ENCODE measurements at places on chromosomes 12 and 14.

- no peak overlapping the region for H3K4me3 ChIP-seq
- no peaks in the 10 kb centered on the region for H3K4me1 ChIP-seq
- no peaks in the 10 kb centered on the region for H3K27me3 ChIP-seq
- peak; percentile 58 for DNase-seq
Measured at GRCh38 chr12:7376196-7376595, 67.8 kb downstream of the CD163L1 start.

GRCh38 chr12:98783420-98783819 lies 138.3 kb downstream of the APAF1 start:
- no peaks in the 10 kb centered on the region for H3K27me3 ChIP-seq
- H3K36me3 ChIP-seq, result no peaks in the 10 kb centered on the region
- no peak overlapping the region for H3K4me3 ChIP-seq
- DNase-seq, result no peak

DNA sequence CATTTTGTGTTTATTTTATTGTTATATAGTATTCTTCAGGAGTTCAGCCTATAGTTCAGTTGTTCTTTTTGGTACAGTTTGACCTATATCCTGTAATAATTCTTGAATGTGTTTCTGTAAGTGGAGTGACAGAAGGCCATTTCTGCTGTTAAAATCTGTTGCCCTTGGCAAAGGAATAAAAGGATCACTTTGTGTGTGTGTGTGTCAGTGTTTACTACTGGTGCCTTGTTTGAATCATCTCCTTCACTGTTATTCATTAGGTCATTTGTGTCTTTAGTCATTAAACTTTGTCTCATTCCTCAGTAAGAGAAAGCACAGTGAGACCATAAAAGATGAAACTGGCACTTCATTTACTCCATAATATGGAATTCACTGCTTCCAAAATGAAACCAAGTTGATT lies 130.7 kb downstream of the TMTC2 start:
- H3K4me3 ChIP-seq, result no peak overlapping the region
- H3K36me3 ChIP-seq, result no peaks in the 10 kb centered on the region
- no peak overlapping the region for H3K27ac ChIP-seq
- no peak for DNase-seq

DNA sequence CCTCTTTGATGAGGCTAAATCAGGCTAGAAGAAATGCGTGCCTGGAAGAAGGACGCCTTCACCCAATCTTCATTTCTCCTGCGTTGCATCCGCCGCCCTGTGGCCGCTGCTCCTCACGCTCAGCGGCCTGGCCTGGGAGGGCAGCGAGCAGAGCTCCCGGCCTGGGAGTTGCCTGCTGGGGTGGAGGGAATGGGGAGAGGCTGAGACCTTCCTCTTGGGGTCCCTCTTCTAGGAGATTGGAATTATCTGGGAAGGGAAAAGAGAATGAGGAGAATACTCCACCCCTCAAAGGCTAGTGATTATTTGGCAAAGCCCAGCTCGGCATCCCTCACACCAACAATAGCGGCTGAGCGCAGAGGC lies 2.4 kb upstream of the HOXC12 start:
- H3K36me3 ChIP-seq, result no peaks in the 10 kb centered on the region
- no peak for DNase-seq
- H3K4me3 ChIP-seq, result peak overlapping the region; percentile 20
- H3K27ac ChIP-seq, result no peak overlapping the region
- H3K27me3 ChIP-seq, result peaks cover 99% of the 10 kb centered on the region
- H3K4me1 ChIP-seq, result peaks cover 24% of the 10 kb centered on the region

GRCh38 chr14:35949920-35950513 lies 123.9 kb downstream of the BRMS1L start:
- H3K27me3 ChIP-seq, result no peaks in the 10 kb centered on the region
- no peaks in the 10 kb centered on the region for H3K4me1 ChIP-seq
- DNase-seq, result peak; percentile 43
- no peaks in the 10 kb centered on the region for H3K36me3 ChIP-seq
- H3K4me3 ChIP-seq, result no peak overlapping the region
- H3K27ac ChIP-seq, result no peak overlapping the region

DNA sequence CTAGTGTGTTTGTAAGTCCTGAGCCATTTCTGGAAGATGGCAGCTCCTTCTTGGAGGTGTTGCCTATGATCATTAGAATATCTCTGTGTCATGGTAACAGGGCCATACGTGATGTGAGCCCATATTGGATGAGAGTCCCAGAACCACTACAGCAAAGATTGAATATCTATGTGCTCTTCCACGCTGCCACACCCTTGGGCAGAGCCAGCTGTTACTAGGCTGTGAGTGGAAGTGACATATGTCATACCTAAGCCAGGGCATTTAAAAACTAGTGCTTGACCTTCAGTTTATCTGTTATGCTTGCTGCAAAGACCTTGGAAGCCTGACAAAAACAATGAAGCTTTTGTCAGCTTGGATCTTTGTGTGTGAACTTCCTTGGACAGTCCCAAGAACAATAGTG lies 495.1 kb upstream of the CCDC196 start:
- H3K27me3 ChIP-seq, result no peaks in the 10 kb centered on the region
- no peak for DNase-seq
- no peaks in the 10 kb centered on the region for H3K4me1 ChIP-seq
- no peaks in the 10 kb centered on the region for H3K36me3 ChIP-seq
- no peak overlapping the region for H3K4me3 ChIP-seq
- H3K27ac ChIP-seq, result no peak overlapping the region

GRCh38 chr12:6363010-6363329 lies 12.4 kb downstream of the SCNN1A start:
- no peak for DNase-seq
- H3K36me3 ChIP-seq, result no peaks in the 10 kb centered on the region
- H3K27me3 ChIP-seq, result no peaks in the 10 kb centered on the region
- H3K4me1 ChIP-seq, result peaks cover 20% of the 10 kb centered on the region
- peak overlapping the region; percentile 92 for H3K4me3 ChIP-seq

DNA sequence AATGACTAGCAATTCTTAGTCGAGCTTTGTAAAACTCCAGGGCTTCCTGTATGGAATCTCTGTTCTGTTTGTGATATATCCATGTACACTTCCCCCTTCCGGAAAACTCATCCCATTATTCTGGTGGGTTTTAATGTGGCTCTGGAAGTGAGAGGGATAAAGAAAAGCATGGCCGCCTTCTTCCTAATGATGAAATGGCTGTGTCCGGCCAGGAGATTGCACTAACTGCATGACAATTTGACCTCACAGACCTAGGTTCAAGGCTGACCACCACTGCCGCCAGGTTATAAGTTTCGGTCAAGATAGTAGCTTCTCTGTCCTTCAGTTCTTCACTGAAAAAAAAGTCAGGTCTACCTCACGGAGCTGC lies 41.0 kb upstream of the NPAS3 start:
- no peaks in the 10 kb centered on the region for H3K36me3 ChIP-seq
- H3K4me1 ChIP-seq, result no peaks in the 10 kb centered on the region
- H3K27ac ChIP-seq, result no peak overlapping the region
- no peaks in the 10 kb centered on the region for H3K27me3 ChIP-seq
- H3K4me3 ChIP-seq, result no peak overlapping the region

- DNase-seq, result peak; percentile 35
- H3K4me1 ChIP-seq, result no peaks in the 10 kb centered on the region
- no peaks in the 10 kb centered on the region for H3K27me3 ChIP-seq
- H3K36me3 ChIP-seq, result no peaks in the 10 kb centered on the region
- no peak overlapping the region for H3K27ac ChIP-seq
- H3K4me3 ChIP-seq, result no peak overlapping the region
Measured at GRCh38 chr12:115199831-115200230, 515.9 kb upstream of the TBX3 start.

DNA sequence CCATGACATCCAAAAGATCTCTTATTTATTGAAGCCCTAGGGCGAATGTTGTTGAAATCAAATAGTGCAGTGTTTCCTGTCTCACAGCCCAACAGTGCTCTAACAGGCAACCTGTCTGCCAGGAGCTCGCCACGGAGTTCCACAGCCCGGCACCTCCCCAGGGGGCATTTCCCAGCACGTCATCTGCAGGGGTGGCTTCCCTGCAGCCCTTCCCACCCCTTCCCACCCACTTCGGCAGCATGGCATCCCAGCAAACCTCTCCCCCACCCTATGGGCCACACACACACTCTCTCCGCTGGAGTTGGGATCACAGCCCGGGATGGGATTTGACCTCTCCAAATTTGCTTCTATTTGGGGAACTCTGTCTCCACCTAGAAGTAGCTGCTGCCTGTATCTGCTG lies 62.7 kb upstream of the C14orf180 start:
- DNase-seq, result no peak
- no peaks in the 10 kb centered on the region for H3K4me1 ChIP-seq
- no peak overlapping the region for H3K27ac ChIP-seq
- H3K27me3 ChIP-seq, result no peaks in the 10 kb centered on the region
- no peak overlapping the region for H3K4me3 ChIP-seq
- H3K36me3 ChIP-seq, result no peaks in the 10 kb centered on the region

DNA sequence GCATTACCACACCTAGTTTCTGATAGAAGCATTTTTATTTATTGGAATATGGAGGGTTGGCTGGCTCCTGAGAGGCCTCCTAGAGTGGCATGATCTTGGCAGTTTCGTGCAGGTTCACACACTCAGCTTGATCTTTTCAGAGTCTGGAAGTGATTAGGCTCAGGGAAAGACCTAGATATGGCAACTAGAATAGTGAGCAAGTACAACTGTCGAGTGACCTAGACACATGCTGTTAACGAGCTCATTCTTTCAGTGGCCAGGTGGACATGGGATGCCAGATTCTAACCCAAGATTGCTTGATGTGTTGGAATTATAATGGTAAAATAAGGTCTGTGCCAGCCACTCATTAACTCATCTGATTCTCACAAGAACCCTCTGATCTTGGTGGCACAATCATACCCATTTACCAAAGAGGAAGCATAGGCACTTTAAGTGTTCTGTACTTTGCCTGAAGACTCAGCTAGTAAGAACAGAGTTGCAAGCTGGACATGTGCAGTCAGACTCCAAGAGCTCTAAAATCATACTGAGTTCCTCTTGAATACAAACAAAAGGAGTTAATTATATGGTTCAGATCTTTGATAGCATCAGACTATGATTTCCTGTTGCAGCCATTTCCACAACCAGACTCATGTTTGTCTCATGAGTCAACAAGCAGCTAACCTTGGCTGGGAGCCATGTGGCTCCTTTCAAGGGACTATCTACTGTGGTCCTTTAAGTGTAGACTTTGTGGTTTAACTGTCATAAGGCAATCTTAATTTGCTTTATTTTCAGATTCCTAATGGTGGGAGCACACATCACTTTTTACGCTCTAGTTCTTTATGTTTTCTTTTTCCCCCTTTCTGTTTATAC lies 144.2 kb downstream of the PLEKHA5 start:
- peak overlapping the region; percentile 75 for H3K27ac ChIP-seq
- H3K36me3 ChIP-seq, result peaks cover 33% of the 10 kb centered on the region
- H3K27me3 ChIP-seq, result no peaks in the 10 kb centered on the region
- no peak overlapping the region for H3K4me3 ChIP-seq
- DNase-seq, result peak; percentile 97

GRCh38 chr12:109271418-109271817 lies 37.7 kb downstream of the FOXN4 start:
- no peaks in the 10 kb centered on the region for H3K36me3 ChIP-seq
- no peak overlapping the region for H3K27ac ChIP-seq
- no peak overlapping the region for H3K4me3 ChIP-seq
- peaks cover 13% of the 10 kb centered on the region for H3K27me3 ChIP-seq

- H3K4me1 ChIP-seq, result peaks cover 4% of the 10 kb centered on the region
- H3K36me3 ChIP-seq, result peaks cover 42% of the 10 kb centered on the region
- no peak overlapping the region for H3K27ac ChIP-seq
Measured at GRCh38 chr12:132159555-132160003, 15.3 kb downstream of the NOC4L start.

DNA sequence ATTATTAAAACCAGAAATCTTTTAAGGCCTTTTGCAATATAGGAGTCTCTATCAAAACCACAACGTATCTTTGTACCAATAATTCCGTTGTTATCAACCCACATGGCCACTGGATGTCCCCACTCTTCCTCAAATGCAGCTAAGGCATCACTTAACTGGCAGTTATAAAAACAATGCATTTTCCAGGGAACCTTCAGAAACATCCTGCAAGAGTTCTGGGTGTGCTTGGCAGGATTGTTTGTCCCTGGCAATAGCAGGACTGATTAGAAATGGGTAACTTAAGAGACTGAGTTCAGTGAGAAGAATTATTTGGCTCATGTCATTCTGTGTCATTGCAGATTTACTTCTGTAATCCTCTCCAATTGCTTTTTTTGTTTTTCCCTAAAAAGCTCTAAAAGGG lies 112.0 kb downstream of the SLC15A5 start:
- H3K4me1 ChIP-seq, result no peaks in the 10 kb centered on the region
- no peak overlapping the region for H3K27ac ChIP-seq
- no peaks in the 10 kb centered on the region for H3K36me3 ChIP-seq
- peak; percentile 40 for DNase-seq
- no peaks in the 10 kb centered on the region for H3K27me3 ChIP-seq

DNA sequence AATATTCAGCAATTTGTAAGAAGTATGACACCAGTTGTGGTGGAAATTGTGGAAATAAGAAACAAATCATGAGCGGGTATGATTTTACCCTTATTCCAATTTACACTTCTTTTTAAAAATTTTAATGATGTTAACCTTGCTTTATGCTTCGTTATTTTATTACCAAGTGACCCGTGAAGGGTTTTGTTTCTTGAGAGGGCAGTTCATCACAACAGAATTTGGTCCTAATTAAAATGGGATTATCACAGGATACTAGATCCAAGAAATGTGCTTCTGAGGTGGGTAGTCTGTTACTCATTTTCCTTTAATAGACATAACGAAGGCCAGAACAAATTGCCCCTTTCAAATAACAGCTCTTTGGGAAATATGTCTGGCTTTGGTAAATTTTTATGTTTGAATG lies 25.5 kb upstream of the RASSF8 start:
- H3K36me3 ChIP-seq, result no peaks in the 10 kb centered on the region
- H3K27ac ChIP-seq, result no peak overlapping the region
- DNase-seq, result no peak

- DNase-seq, result peak; percentile 85
- peak overlapping the region; percentile 26 for H3K27ac ChIP-seq
- H3K27me3 ChIP-seq, result no peaks in the 10 kb centered on the region
- H3K4me3 ChIP-seq, result peak overlapping the region; percentile 67
- peaks cover 8% of the 10 kb centered on the region for H3K4me1 ChIP-seq
Measured at GRCh38 chr12:13173012-13173932, 23.3 kb upstream of the EMP1 start.

DNA sequence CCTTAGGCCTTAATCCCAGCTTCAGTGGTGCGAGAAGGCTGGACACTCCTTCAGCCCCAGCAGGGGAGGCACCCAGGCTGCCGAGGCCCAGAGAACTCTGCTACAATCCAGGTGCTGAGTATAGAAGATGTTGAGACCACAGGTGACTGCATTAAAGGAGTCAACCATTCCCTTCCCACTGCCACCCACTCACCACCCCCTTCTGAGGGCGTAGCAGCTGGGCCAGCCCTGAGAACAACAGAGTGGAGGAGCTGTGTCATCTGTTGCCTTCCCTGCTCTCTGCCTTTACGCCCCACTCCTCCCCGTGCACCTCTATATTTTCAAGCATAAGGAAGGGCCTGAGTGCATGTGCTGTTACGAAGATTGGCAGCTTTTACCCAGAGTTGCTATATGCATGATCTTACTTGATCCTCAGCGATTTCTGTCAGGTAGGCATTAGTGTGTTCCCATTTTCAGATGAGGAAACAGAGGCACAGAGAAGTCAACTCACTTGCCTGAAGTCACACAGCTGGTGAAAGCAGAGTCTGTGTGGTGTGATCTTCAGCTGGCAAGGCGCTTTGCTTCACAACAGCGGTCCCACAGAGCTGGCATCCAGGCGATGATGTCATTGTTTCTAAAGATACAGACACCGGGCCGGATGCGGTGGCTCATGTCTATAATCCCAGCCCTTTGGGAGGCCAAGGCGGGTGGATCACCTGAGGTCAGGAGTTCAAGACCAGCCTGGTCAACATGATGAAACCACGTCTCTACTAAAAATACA lies 46.7 kb downstream of the RIN3 start:
- DNase-seq, result no peak
- H3K4me3 ChIP-seq, result no peak overlapping the region
- peaks cover 72% of the 10 kb centered on the region for H3K36me3 ChIP-seq

GRCh38 chr12:116160231-116160630 lies 117.3 kb downstream of the MED13L start:
- no peaks in the 10 kb centered on the region for H3K27me3 ChIP-seq
- no peak overlapping the region for H3K4me3 ChIP-seq
- peak; percentile 85 for DNase-seq
- peaks cover under 1% of the 10 kb centered on the region for H3K4me1 ChIP-seq
- no peak overlapping the region for H3K27ac ChIP-seq
